ENCODE measurements at places on chromosomes 3 and 15.

DNA sequence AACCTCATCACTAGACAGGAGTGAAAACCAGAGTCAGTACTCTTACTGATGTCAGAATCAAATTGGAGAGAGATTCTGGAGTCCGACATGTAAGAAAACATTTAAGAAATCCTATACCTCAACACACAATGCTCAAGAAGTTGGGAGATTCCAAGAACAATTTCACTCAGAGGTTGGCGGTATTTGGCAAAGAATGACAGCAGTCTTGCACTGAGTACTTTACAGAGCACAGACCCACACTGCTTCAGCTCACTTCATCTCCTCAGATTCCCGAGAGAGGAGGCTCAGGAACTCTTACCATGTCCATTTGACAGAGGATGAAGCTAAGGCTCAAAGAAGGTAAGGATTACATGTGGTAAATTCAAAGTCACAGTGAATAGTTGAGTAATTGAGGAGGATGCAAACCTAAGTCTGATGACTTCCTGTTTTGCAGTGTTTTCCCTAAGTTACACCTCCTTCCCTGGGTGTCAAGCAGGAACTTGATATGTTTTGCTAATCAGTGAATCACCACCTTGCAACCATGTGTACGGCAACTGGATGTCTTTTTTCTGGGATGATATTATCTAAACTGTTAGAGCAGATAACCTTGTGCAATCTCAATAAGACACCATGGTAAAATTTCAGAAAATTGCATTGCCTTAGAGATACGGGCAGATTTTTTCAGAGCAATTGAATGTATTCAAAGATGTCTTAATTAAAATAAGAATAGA lies 61.3 kb upstream of the MME start:
- no peak for DNase-seq

- DNase-seq, result no peak
Observed at GRCh38 chr15:96183514-96183850, 147.0 kb upstream of the NR2F2 start.

GRCh38 chr15:99504071-99504822 lies 61.5 kb upstream of the MEF2A start:
- peak; percentile 70 for DNase-seq

DNA sequence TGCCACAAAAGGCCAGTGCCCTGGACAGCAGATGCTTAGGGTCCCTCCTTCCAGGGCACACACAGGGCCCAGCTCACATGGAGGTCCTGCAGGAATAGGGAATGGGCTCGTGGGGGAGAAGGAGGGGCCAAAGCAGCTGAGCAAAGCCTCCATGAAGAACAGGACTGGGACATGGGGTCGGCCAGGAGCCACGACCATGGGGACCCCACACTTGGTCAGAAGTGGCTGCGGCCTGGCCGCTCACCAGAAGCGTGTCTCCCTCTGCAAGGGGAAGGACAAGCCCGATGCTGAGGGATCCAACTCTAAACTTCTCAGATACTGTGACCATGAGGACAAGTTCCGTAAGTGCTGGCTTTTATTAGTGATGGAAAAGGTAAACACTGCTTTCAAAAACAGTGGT lies 15.3 kb downstream of the RBPMS2 start:
- no peak for DNase-seq

DNA sequence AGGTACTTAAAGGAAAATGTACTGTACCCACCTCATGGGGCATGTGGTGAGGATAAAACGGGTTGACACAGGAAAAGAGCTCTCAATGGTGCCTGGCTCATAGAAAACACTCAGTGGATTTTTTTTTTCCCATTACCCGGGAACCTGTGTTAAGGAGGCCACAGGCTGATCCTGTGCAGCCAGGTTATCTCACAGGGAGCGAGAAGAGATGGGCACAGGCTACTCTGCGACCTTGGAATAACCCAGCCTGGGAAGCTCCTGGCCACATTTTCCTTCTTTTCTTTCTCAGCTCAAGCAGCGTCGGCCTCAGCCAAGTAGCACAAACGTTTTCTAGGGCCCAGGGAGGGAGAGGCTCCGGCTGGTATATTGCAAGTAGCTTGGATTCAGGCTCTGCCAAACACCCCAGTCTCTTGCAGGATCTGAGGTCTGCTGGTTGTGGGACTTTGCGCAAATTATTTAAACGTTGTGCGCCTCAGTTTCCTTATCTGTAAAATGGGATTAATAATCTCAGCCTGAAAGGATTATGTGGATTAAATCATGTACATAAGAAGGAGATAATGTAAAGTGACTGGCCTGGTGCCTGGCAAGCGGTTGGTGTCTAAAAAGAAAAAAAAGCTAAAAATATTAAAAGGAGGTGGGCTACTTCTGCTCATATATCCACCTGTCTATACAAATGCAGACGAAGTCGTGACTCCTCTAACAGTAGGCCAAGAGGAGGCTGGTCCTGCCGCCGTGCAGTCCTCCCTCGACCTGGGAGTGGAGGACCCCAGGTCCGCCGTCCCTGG lies 2.2 kb downstream of the FURIN start:
- DNase-seq, result no peak

DNA sequence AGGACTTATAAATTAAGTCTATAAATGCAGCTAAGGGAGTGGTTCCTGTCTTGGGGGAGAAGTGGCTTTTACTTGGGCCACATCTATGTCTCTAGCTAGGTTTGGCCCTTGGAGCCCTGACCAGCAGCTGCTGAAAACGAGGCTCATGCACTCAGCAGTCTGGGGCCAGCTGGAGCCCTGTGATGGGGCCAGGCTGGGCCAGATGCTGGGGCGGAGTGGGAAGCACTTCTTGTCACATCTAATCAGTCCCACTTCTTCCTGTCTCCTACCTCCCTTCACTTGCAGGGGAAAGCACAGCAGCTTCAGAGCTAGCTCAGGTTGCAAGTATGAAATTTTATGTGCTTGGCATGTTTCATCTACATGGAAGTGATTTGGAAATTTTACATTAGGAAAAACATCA lies 209.9 kb upstream of the ROPN1 start:
- DNase-seq, result no peak

DNA sequence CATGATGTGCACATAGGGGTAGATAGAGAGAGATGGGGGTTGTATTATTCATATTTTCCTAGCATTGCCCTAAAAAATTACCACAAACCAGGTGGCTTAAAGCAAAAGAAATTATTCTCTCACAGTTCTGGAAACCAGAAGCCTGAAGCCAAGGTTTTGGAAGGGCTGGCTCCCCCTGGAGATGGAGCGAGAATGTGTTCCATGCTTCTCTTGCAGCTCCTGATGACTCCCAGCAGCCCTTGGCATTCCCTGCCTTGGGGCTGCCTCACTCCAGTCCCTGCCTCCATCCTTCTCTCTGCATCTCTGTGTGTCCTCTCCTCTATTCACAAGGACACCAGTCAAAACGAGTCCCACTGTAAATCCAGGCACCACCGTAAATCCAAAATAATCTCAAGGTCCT lies 91.5 kb upstream of the FAM174B start:
- no peak for DNase-seq

- no peak for DNase-seq
Observed at GRCh38 chr15:88913850-88914169, 631 bp upstream of the MFGE8 start.

DNA sequence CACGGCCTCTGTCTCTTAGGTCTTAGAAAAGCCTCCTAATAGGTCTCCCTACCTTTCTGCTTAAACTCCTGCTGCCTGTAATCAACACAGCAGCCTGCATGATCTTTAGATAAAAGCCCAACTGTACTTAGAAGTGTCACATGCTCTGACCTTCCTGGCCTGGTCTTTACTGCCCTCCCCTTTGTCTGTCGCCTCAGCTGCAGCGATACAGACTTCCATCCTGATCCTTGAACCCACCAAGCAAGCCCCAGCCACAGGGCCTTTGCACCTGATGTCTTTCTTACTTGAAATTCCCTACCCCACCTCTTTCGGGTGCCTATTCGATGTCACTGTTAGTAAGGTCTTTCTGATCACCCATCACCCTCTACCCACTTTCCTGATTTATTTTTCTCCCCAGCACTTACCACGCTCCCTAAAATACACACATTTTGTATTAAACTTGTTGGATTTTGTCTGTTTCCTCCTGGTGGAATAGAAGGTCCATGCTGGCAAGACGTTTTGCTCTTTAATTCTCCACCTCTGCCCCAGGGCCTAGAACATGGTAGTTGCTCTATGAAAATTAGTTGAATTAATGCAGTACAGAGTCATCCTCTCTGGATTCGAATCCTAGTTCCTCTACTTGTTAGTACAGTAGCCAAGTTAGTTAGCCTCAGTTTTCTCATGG lies 51.1 kb downstream of the AQP9 start:
- no peak for DNase-seq

GRCh38 chr3:135806317-135806716 lies 159.2 kb upstream of the PPP2R3A start:
- no peak for DNase-seq

DNA sequence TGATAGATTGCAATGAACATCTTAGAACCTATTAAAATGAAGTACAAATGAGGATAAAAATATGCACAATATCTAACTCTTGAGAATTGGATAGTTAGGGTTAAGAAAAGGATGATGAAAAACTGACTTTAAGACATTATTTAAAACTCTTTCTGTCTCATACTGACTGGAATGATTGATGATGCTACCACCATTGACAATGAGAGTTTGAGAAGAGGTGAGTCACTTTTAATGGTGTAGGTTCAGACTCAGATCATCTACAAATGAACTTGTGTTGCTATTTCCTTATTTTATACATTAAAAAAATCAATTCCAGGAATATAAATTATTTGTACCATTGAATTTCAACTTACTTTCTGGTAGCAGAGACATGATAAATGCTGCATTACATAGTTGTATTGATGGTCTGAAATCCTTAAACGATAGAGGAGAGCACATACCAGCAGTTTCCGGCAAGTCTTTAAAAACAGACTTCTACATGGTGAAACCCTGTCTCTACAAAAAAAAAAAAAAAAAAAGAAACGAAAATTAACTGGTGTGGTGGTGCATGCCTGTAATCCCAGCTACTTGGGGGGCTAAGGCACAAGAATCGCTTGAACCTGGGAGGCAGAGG lies 409.0 kb downstream of the OTOL1 start:
- DNase-seq, result no peak

DNA sequence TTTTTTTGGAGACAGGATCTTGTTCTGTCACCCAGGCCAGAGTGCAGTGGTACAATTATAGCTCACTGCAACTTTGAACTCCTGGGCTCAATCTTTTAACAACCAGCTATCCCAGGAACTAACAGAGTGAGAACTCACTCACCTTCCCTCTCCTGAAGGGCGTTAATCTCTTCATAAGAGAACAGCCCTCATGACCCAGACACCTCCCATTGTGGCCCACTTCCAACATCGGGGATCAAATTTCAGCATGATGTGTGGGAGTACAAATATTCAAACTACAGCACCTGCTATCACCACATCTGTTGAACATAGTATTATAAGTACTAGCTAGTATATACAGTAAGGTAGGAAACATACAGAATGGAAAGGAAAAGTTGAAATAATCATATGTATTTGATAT lies 132.5 kb downstream of the DOCK3 start:
- no peak for DNase-seq

- DNase-seq, result peak; percentile 91
Observed at GRCh38 chr3:122975163-122975923, 52.2 kb downstream of the SEMA5B start.

DNA sequence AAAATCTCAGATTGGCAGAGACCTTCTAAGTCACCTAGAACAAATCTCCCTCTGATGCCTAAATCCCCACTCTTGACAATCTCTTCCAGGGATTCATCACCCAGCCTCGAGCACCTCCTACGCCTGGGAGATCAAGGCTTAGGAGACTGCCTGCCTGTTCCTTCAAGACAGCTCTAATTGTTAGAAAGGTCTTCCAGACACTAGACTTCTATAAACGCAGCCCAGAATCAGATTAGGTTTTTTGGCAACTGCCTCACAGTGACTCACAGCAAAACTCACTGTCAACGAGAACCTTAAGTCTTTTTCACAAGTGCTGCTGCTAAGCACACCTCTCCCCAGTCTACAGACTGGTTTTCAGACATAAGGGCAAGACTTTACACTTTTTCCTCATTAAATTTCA lies 23.1 kb downstream of the SRGAP3 start:
- DNase-seq, result no peak

- DNase-seq, result peak; percentile 61
Observed at GRCh38 chr3:187319699-187320302, 28.3 kb upstream of the MASP1 start.

- DNase-seq, result no peak
Observed at GRCh38 chr3:142595581-142595950, 627 bp upstream of the PLS1 start.

- DNase-seq, result no peak
Observed at GRCh38 chr15:25667829-25668228, 195.3 kb downstream of the ATP10A start.

DNA sequence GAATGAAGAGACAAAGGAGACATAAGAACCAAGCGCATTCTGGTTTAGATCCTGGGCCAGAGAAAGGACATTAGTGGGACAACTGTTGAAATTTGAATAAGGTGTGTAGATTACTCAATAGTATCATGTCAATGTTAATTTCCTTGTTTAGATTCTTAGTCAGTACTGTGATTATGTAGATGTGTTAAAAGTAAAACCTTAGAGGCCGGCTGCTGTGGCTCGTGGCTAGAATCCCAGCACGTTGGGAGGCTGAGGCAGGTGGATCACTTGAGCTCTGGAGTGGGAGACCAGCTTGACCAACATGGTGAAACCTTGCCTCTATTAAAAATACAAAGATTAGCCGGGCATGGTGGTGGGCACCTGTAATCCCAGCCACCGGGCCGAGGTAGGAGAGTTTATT lies 26.7 kb downstream of the CYP8B1 start:
- DNase-seq, result no peak

DNA sequence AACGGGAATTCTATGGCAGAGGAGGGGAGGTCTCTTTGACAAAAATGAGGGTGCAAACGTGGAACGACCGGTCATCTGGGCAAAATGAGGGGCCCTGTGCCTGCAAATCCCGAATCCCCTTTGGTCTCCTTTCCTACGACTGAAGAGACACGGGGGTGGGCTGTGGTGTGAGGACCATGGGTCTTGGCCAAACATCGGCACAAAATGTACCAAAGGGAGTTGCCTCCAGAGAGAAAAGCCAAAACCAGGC lies 498 bp downstream of the ZNF280D start:
- no peak for DNase-seq

DNA sequence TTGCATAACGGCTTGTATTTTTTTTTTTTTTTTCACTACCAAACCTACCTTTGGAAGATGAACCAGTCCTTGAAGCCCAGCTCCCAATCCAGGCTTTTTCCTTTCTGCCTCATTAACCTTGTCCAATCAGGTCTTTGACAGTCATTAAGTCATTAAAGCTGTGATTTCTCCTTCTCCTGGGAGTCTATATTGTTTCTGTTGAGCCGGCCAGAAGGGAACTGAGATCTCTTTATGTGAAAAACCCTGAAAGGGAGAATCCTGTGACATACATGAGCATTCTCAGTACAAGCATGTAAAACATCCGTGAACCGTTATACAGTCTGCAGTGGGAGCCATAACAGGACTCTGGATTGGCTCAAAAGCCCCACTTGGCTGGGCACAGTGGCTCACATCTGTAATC lies 40.0 kb downstream of the ZNF589 start:
- DNase-seq, result no peak

GRCh38 chr15:85331655-85332285 lies 48.6 kb upstream of the AKAP13 start:
- DNase-seq, result no peak

DNA sequence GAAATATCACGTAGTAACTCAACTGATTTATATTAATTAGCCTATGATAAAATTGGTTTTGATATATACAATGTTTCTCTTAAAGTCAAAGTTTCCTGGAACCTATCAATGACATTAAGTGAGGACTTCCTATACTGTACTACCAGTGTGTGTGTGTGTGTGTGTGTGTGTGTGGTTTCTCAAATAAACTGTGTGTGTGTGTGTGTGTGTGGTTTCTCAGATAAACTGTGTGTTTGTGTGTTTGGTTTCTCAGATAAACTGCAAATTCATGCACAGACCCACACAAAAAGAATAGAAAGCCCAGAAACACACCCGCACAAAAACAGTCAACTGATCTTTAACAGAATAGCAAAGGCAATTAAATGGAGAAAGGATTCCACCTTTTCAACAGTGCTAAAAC lies 14.5 kb upstream of the WDR5B start:
- no peak for DNase-seq
